ENCODE measurements at places on chromosomes 12 and 14.

DNA sequence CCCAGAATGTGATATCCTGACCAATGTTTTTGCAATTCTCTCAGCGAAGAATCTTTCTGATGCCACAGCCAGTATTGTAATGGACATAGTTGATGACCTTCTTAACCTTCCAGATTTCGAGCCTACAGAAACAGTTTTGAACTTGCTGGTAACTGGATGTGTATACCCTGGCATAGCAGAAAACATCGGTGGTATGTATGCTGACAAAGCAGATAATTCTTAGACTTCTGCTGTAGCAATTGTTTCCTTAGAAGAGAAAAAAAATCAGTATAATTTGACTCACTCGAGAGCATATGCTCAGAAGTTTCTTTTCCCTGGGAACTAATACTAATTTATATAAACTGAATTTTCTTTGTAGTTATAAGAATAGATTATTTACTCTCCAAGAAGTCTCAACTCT is 58.2 kb downstream of the UTP20 start:
- no peak overlapping the region for H3K4me3 ChIP-seq
- no peak for DNase-seq
- peaks cover 42% of the 10 kb centered on the region for H3K36me3 ChIP-seq

DNA sequence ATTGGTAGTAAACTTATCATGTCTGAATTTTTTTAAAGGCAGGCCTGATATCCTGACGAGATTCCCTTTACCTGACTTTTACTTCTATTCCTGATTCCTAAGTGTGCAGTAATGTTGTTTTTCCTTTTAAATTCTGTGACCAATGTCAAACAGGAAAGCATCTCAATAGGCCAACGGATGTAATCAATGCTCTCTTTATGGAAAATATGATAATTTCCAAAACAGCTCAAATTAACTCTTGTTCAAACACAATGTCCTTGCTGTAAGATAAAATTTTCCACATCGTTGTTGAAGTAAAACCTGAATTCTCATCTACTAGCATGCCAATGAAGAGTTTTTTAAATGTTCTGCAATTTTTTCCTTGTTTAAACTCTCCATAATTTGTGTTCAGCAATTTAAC is 8.0 kb upstream of the TAS2R31 start:
- H3K36me3 ChIP-seq = no peaks in the 10 kb centered on the region
- no peak overlapping the region for H3K4me3 ChIP-seq
- no peak for DNase-seq
- no peak overlapping the region for H3K27ac ChIP-seq
- no peaks in the 10 kb centered on the region for H3K4me1 ChIP-seq

DNA sequence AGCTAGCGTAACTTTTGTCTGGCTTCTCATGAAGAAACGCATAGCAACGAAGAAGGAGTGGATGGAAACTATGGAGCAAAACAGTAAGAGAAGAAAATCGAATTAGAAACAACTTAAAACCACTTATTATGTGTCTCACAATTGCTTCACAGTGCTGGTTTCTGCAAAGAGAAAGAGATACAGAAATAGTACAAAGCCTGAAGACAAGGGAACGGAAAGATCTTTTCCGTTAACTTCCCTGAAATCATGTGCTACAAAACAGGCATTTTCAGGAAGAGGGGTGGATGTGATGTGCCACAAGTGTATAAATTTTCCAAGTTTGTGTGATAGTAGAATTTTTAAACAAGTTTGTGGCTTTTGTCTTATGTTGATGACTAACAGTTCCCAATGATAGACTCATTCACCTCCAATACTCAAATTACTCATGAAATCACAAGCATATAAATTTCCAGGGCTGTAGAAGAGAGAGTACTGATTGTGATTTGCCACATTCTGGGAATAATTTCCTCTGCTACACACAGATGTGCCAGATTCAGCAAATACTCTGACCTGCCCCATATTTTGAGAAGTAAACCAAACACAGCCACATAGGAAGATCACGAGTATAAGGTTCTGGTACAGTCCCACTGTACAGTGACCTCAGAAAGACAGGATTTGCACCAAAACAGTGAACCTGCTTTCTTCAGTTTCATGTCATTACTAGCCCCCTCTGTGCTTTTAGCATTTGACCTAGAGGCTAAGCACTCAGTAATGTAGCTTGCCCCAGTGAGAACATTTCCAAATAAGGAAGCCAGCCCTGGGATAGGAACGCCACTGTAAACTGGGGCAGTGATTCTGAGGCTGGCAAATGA is 41.4 kb upstream of the PPFIA2 start:
- H3K4me3 ChIP-seq = no peak overlapping the region
- no peaks in the 10 kb centered on the region for H3K4me1 ChIP-seq
- peaks cover 31% of the 10 kb centered on the region for H3K27me3 ChIP-seq
- no peak overlapping the region for H3K27ac ChIP-seq

GRCh38 chr14:50528000-50528399 is 4.4 kb downstream of the MAP4K5 start:
- no peaks in the 10 kb centered on the region for H3K27me3 ChIP-seq
- peaks cover 49% of the 10 kb centered on the region for H3K4me1 ChIP-seq
- no peak for DNase-seq
- H3K36me3 ChIP-seq = peaks cover 23% of the 10 kb centered on the region
- H3K4me3 ChIP-seq = no peak overlapping the region

DNA sequence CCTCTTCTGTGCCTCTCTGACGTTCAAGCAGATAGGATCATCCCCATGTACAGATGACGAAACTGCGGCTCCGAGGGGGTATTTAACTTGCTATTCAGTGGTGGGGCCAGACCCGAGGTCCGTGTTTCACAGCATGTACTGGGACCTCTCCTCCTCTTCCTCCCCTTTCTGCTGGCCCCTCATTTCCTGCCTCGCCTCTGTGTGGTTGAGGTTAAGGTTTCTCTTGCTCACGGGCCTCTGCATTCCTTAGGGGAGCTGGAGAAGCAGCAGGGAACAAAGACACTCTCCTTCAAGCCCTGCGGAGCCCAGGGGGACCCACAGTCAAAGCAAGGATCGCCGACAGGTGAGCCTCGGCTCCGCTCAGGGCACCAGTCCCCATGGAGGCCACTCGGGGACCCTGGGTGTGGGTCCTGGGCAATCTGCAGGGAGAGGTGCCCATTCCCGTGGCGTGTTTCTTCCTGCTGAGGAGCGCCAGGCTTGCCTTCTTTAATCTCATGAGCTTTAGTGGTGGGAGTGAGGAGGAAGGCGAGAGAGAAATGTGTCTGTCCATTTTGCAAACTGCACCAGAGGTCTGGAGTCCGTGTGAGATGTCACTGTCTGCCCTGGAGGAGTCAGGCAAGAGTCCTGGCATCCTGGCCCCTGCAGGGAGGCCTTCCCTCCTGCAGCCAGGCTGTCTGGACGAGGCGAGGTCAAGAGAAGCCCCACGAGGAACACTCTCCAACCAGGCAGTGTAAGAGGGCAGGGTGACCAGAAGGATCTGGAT is 45.0 kb downstream of the SLC6A12 start:
- no peaks in the 10 kb centered on the region for H3K36me3 ChIP-seq
- no peak overlapping the region for H3K4me3 ChIP-seq
- peaks cover 27% of the 10 kb centered on the region for H3K27me3 ChIP-seq
- peaks cover 5% of the 10 kb centered on the region for H3K4me1 ChIP-seq
- H3K27ac ChIP-seq = no peak overlapping the region

GRCh38 chr14:36767603-36768281 is 106.1 kb downstream of the PAX9 start:
- peak; percentile 55 for DNase-seq
- H3K4me3 ChIP-seq = no peak overlapping the region
- no peaks in the 10 kb centered on the region for H3K36me3 ChIP-seq

DNA sequence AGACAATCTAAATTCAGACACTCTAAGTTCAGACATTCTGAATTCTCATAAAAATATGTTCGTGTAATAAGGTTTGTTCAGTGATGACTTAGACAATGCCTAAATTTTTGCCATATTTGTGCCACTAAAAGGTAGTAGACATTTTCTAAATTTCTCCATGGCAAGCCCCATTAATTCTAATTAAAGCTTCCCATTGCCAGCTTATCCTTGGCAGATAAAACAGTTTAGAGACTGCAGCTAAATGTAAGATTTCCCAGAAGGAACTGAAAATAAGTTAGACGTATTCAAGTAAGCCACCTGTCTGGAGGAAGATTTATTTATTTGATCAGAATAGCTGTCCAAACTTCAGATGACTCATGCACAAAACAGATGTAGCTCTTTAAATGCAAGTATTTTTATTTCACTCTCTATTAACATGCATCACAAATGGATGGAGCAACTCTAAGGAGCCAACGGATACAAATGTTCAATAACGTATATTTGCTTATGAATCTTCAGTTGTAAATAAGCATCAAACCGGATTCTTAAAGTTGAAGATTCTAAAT is 130.4 kb downstream of the SLC2A13 start:
- no peak overlapping the region for H3K4me3 ChIP-seq
- H3K4me1 ChIP-seq = no peaks in the 10 kb centered on the region

- DNase-seq = no peak
- no peaks in the 10 kb centered on the region for H3K27me3 ChIP-seq
- no peak overlapping the region for H3K27ac ChIP-seq
- no peak overlapping the region for H3K4me3 ChIP-seq
These were observed 9.1 kb downstream of the CREBL2 start for GRCh38 chr12:12620730-12621315.

DNA sequence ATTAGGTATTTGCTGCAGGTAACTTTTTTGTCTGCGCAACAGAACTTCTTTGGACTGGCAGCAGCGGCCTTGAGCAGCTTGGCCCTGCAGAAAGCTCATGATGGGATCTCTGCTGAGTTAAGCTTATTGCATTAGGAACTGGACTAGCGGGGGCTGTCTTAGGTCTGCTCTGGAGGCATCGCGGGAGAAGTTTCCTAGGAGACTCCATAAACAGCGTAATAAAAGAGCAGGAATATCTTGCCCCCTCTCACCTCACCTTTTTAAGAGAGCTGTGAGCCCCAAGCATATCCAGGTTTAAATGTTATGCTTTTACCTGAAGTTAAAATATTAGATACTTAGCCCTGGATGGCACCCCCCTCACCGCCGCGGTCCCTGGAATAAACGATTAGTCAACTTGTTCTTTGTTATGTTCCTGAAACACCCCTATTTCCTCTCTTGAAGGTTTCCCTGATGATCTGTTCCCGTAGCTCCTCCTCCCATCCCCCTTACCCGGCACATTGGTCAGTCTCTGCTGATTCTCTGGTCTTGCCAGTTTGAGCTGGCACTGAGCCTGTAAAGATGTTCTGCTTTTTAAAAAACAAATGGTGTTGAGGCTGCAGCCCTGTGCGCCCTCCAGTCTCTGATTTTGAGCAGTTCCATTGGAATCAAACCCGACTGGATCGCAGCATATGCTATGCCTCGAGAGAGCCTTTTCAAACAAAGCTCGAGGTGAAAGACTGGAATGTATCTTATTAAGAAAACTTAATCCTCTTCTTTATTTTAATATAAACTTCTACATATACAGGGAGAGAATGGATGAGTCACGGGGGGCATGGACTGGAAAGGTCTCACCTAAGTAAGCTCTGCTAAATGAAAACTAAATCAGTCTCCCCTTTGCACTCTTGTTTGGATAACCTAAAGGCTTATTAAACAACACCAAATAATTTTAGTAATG is 1.9 kb downstream of the MLXIP start:
- peak overlapping the region; percentile 84 for H3K27ac ChIP-seq
- peaks cover 30% of the 10 kb centered on the region for H3K36me3 ChIP-seq
- peak; percentile 92 for DNase-seq
- no peaks in the 10 kb centered on the region for H3K27me3 ChIP-seq
- H3K4me1 ChIP-seq = peaks cover 18% of the 10 kb centered on the region

- no peaks in the 10 kb centered on the region for H3K4me1 ChIP-seq
- no peak for DNase-seq
- no peak overlapping the region for H3K27ac ChIP-seq
- H3K4me3 ChIP-seq = no peak overlapping the region
- no peaks in the 10 kb centered on the region for H3K36me3 ChIP-seq
These were observed 166.9 kb downstream of the NELL2 start for GRCh38 chr12:44709166-44709565.

DNA sequence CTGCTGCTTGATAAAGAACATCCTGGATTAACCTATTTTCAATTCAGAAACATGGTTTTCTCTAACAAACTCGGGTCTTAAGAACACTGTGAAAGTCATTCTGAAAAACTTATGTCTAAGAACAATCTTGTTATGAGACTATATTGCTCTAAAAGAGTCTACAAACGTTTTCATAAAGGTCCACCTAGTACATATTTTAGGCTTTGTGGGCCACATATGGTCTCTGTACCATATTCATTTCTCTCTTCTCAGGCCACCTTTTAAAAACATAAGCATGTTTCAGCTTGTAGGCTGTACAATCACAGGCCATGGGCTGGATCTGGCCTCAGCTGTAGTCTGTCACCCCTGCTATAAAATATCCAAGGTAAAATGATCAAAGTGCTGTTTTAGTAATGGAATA is 39.9 kb downstream of the PPP4R3A start:
- no peak for DNase-seq
- H3K4me1 ChIP-seq = no peaks in the 10 kb centered on the region

- no peak for DNase-seq
- no peak overlapping the region for H3K27ac ChIP-seq
- H3K4me1 ChIP-seq = no peaks in the 10 kb centered on the region
- H3K27me3 ChIP-seq = no peaks in the 10 kb centered on the region
These were observed 25.9 kb upstream of the PPFIBP1 start for GRCh38 chr12:27498149-27498548.

- peaks cover 44% of the 10 kb centered on the region for H3K27me3 ChIP-seq
- no peak overlapping the region for H3K4me3 ChIP-seq
- no peak for DNase-seq
- H3K36me3 ChIP-seq = no peaks in the 10 kb centered on the region
- no peak overlapping the region for H3K27ac ChIP-seq
These were observed 22.3 kb upstream of the CHGA start for GRCh38 chr14:92900660-92901059.

- H3K27me3 ChIP-seq = no peaks in the 10 kb centered on the region
- H3K4me3 ChIP-seq = no peak overlapping the region
- no peaks in the 10 kb centered on the region for H3K36me3 ChIP-seq
- no peak overlapping the region for H3K27ac ChIP-seq
- H3K4me1 ChIP-seq = no peaks in the 10 kb centered on the region
These were observed 269.4 kb upstream of the ALG10 start for GRCh38 chr12:33752854-33753253.

GRCh38 chr12:73136386-73136785 is 864.2 kb downstream of the TRHDE start:
- H3K27me3 ChIP-seq = no peaks in the 10 kb centered on the region
- H3K4me1 ChIP-seq = no peaks in the 10 kb centered on the region
- DNase-seq = no peak

GRCh38 chr12:11596141-11596540 is 53.3 kb upstream of the ETV6 start:
- DNase-seq = no peak
- no peaks in the 10 kb centered on the region for H3K36me3 ChIP-seq
- H3K4me1 ChIP-seq = no peaks in the 10 kb centered on the region
- no peak overlapping the region for H3K4me3 ChIP-seq

- no peak overlapping the region for H3K4me3 ChIP-seq
- H3K27ac ChIP-seq = no peak overlapping the region
- peaks cover 11% of the 10 kb centered on the region for H3K27me3 ChIP-seq
- H3K36me3 ChIP-seq = no peaks in the 10 kb centered on the region
These were observed 46.9 kb upstream of the BCL11B start for GRCh38 chr14:99318959-99319295.

- H3K4me1 ChIP-seq = no peaks in the 10 kb centered on the region
- no peaks in the 10 kb centered on the region for H3K36me3 ChIP-seq
- H3K27ac ChIP-seq = no peak overlapping the region
- H3K27me3 ChIP-seq = peaks cover 64% of the 10 kb centered on the region
- DNase-seq = no peak
These were observed 133.7 kb upstream of the C14orf180 start for GRCh38 chr14:104445832-104446381.
